ENCODE measurements at places on chromosomes 3 and 15. TPM values are rescaled to one million over a fixed set of nuclear protein-coding genes. Genes with fewer than 3 reads are reported as not detected.

DNA sequence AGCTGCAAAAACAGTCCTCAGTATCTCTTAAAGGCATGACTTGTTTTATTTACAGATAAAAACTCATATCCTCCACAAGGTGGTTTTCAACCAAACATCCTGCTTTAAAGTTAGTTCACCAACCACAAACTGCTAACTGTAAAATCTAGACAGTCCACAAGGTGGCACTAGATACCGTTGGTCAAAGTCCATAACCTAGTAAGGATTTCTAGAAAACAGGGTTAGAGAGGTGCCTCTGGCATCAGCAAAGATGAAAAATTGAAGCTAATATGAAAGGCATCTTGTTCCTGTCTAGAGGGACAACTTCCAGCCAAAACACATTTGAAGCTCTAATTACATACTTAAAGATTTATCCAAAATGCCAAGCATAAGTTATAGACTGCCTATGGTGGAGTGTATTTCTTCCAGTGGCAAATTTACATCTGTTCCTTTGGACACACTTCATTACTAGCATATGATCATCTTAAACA, 56.0 kb downstream of the ZMAT3 start:
- H3K27me3 ChIP-seq, result no peaks in the 10 kb centered on the region
- no peaks in the 10 kb centered on the region for H3K4me1 ChIP-seq
- no peak overlapping the region for H3K4me3 ChIP-seq
- DNase-seq, result no peak
- no peaks in the 10 kb centered on the region for H3K36me3 ChIP-seq

DNA sequence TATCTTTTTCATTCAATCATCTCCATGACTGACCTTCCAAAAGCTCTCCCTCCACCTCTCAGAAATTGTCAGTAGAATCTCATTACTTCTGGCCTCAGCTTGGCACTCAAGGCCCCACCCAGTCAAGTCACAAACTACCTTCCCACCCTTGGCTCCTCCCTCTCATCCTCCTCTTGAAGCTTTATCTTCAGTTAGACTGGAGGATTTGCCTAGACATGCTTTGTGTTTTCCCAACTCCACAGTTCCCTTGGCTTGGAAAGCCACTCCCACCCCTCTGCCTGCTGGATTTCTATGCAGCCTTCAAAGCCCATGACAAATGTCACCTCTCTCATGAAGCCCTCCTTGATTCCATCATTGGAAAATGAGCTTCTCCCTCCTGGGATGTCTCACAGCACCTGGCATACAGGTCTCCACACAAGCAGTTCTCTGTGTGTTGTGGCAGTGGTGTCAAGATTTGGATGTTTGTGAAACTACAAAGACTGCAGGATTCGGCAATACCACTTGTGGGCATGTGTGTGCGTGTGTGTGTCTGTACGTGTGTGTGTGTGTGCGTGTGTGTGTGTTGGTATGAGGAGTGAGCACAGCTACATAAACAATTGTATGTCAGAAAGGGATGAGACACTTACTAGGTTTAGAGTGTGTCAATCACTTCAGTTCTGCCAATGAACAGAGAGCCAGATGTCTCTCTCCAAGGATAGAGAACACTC, 45.3 kb upstream of the VPS8 start:
- peaks cover 23% of the 10 kb centered on the region for H3K27me3 ChIP-seq
- DNase-seq, result no peak
- no peak overlapping the region for H3K4me3 ChIP-seq
- no peaks in the 10 kb centered on the region for H3K36me3 ChIP-seq
- no peak overlapping the region for H3K27ac ChIP-seq

- H3K4me1 ChIP-seq, result peaks cover 28% of the 10 kb centered on the region
- peak overlapping the region; percentile 14 for H3K27ac ChIP-seq
- DNase-seq, result no peak
- peaks cover 63% of the 10 kb centered on the region for H3K36me3 ChIP-seq
- no peaks in the 10 kb centered on the region for H3K27me3 ChIP-seq
Measured at GRCh38 chr3:37321377-37321781, 147.0 kb upstream of the LRRFIP2 start.

- H3K4me1 ChIP-seq, result peaks cover 22% of the 10 kb centered on the region
- H3K4me3 ChIP-seq, result no peak overlapping the region
- no peak for DNase-seq
- no peak overlapping the region for H3K27ac ChIP-seq
- H3K36me3 ChIP-seq, result peaks cover 41% of the 10 kb centered on the region
Measured at GRCh38 chr15:89649716-89650115, 5.6 kb downstream of the KIF7 start.

DNA sequence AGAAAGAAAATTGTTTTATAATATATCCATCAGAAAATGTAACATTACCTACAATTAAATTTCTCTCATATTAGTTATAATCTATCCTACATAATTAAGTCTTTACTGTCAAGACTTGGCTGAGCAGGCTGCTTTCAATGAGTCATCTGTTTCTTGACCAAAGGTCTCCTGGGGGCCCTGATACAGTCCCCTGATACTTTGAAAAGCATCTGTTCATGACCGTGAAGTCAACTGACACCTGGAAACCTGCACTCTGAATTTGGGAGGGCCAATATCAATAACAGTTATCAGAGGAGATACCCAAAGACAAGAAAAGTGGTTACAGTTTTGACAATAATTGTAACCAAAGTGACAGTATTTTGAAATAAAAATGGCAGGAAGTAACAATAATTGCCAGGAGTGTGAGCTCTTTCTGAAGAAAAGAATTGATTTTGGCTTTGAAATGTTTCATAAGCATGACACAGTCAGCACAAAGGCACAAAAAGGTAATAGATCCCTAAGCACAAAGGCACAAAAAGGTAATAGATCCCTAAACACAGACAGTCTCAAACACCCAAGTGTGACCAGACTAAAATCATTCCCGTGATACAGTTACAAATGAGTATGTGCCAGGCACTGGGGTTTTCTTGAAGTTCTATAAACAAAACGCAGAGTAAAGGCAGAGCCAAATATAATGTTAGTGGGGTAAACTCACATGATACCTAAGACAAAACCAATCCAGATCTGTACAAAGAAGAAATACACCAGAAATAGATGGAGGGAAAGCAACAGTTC, 260.7 kb downstream of the PLOD2 start:
- DNase-seq, result no peak
- H3K4me1 ChIP-seq, result peaks cover 6% of the 10 kb centered on the region

VPS13C gene
- total RNA-seq, result 58.5 TPM

- H3K27me3 ChIP-seq, result no peaks in the 10 kb centered on the region
- H3K36me3 ChIP-seq, result no peaks in the 10 kb centered on the region
- no peak for DNase-seq
- H3K27ac ChIP-seq, result no peak overlapping the region
- H3K4me1 ChIP-seq, result no peaks in the 10 kb centered on the region
Measured at GRCh38 chr15:24748812-24749439, 73.4 kb downstream of the NPAP1 start.

CASR gene
- 0.19 TPM for total RNA-seq

- DNase-seq, result no peak
- H3K36me3 ChIP-seq, result no peaks in the 10 kb centered on the region
- no peak overlapping the region for H3K4me3 ChIP-seq
- H3K27ac ChIP-seq, result no peak overlapping the region
Measured at GRCh38 chr3:183317886-183318865, 65.1 kb downstream of the B3GNT5 start.

IL16 gene
- total RNA-seq, result 13.5 TPM

GRCh38 chr3:7962301-7962700, 539.3 kb upstream of the LMCD1 start:
- H3K4me3 ChIP-seq, result no peak overlapping the region
- no peak for DNase-seq
- H3K36me3 ChIP-seq, result no peaks in the 10 kb centered on the region
- no peak overlapping the region for H3K27ac ChIP-seq
- H3K4me1 ChIP-seq, result no peaks in the 10 kb centered on the region

DNA sequence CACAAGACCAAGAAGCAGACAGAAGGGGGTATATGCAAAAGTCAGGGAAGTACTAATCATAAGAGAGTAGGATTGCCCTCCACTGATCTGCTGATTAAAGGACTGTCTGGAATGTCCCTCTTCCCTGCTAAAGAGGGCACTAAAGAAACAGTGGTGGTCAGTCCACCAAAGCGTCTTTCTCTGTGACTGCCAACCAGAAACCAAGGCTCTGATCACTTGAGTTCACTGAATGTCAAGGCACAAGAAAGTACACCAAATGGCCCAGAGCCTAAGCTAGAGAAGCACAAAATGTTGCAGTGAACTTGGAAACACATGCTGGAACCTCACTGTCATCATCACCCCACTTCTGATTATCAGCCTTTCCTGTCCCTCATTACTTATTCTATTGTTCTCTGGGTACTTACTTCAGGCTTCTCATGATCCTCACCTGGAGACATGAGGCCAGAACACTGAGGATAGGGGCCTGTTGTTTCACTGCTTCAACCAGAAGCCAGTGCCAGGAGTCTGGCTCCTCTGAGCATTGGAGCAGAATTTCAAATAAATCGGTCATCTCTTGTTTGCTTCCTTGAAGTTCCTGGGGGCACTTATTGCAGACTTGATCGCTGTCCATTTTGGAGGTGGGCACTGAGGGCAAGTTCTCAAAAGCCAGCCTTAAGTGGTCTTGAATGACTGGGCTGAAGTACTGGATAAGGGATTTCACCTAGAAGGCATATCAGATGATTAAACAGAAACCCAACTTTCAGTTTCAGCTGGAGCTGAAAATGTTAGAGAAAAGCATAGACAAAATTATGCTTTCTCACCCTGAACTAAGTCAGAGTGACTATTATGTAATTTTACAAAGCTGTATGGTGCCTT, 58.9 kb downstream of the EIF3J start:
- no peak overlapping the region for H3K4me3 ChIP-seq
- H3K4me1 ChIP-seq, result no peaks in the 10 kb centered on the region
- no peak for DNase-seq
- no peak overlapping the region for H3K27ac ChIP-seq

FETUB gene
- total RNA-seq, result not detected

- H3K27ac ChIP-seq, result no peak overlapping the region
- no peak overlapping the region for H3K4me3 ChIP-seq
- H3K27me3 ChIP-seq, result no peaks in the 10 kb centered on the region
- peaks cover 40% of the 10 kb centered on the region for H3K4me1 ChIP-seq
Measured at GRCh38 chr3:124768812-124769211, 38.6 kb downstream of the UMPS start.

- no peaks in the 10 kb centered on the region for H3K36me3 ChIP-seq
- DNase-seq, result no peak
- H3K4me1 ChIP-seq, result peaks cover 24% of the 10 kb centered on the region
- no peaks in the 10 kb centered on the region for H3K27me3 ChIP-seq
Measured at GRCh38 chr15:69798481-69799250, 299.1 kb downstream of the TLE3 start.

- H3K36me3 ChIP-seq, result no peaks in the 10 kb centered on the region
- DNase-seq, result no peak
- no peaks in the 10 kb centered on the region for H3K27me3 ChIP-seq
- H3K27ac ChIP-seq, result no peak overlapping the region
Measured at GRCh38 chr3:168591587-168591986, 495.9 kb upstream of the GOLIM4 start.

DNA sequence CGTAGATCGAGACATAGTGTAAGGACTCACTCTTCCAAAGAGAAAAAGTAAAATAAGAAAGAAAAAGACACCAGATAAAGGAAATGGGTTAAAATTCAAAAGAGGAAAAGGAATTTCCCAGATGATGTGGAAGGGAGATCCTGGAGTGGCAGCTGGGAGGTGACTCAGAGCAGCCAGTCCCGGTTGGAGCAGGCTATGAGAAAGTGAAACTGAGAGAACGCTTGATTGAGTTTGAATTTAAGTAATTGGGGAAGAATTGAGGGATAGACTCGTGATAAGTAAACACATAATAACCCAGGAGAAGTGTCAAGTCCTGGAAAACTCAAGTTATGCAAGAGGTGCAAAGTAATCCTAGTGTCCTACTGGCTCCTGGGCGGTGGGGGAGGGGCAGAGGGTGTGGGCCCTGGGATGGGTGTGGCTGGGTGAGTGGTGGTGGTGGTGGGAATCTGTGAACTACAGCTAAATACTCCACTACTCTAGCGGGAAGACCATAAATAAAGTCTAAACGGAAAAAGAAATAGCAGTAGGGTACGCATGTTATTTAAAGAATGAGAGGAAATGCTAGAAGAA, 1.2 kb downstream of the PRR20G start:
- H3K27me3 ChIP-seq, result no peaks in the 10 kb centered on the region
- no peak overlapping the region for H3K27ac ChIP-seq
- DNase-seq, result peak; percentile 77

LRRIQ4 gene
- total RNA-seq, result 0.23 TPM

DNA sequence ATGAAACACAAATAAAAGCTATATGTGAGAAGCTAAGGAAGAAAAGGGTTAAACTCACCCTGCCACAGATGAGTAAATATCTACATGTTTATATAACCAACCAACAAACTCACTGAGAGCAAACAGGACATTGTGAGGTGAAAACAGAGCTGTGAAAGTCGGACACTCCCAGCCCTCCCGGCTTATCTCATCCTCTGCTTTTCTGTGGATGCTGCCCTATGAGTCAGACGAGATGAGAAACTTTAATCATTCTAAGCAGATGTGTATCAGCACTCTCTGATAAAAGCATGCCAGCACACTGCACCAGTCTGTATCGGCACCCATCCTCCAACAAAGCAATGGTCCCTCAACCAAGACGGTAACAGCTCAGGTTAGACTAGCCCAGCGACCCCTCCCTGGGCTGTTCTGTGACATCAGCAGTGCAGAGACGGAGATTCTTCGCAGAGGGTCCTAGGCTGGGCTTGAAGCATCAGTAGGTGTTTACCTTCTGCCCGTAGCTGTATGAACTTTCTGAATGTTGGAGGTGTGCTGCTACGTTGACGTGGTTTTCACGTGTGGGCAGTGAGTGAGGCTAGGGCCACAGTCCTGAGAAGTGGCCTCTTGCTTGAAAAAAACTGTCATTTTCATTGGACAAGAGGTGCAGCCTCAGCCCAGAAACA, 119.8 kb upstream of the ALDH1A3 start:
- H3K27me3 ChIP-seq, result no peaks in the 10 kb centered on the region
- no peak for DNase-seq
- no peaks in the 10 kb centered on the region for H3K4me1 ChIP-seq
- no peak overlapping the region for H3K27ac ChIP-seq
- no peaks in the 10 kb centered on the region for H3K36me3 ChIP-seq

SYNPR gene
- not detected for total RNA-seq

- H3K4me1 ChIP-seq, result no peaks in the 10 kb centered on the region
- no peaks in the 10 kb centered on the region for H3K36me3 ChIP-seq
- no peak for DNase-seq
- H3K27me3 ChIP-seq, result no peaks in the 10 kb centered on the region
- no peak overlapping the region for H3K27ac ChIP-seq
- H3K4me3 ChIP-seq, result no peak overlapping the region
Measured at GRCh38 chr3:69272556-69272955, 113.3 kb downstream of the FRMD4B start.

DNA sequence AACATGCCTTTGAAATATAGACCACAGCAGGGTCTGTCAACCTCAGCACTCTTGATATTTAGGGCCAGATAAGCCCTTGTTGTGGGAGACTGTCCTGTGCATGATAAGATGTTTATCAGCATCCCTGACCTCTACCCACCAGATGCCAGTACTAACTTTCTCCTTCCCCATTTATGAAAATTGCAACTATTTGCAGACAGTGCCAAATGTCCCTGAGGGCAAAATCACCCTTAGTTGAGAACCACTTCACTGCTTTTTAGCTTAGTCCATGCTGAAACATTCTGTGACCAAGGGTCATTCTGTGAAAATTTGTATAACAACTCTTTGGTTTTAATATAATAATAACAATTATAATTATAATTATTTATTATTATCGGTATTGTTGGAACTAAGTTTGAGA, 1032.4 kb downstream of the MCTP2 start:
- no peak overlapping the region for H3K4me3 ChIP-seq
- H3K27me3 ChIP-seq, result no peaks in the 10 kb centered on the region
- no peak overlapping the region for H3K27ac ChIP-seq
- no peaks in the 10 kb centered on the region for H3K36me3 ChIP-seq
- peaks cover 72% of the 10 kb centered on the region for H3K4me1 ChIP-seq

Measured in esophagus muscularis mucosa (tissue), 4 donors.